ENCODE measurements at places on chromosomes 4 and X.

DNA sequence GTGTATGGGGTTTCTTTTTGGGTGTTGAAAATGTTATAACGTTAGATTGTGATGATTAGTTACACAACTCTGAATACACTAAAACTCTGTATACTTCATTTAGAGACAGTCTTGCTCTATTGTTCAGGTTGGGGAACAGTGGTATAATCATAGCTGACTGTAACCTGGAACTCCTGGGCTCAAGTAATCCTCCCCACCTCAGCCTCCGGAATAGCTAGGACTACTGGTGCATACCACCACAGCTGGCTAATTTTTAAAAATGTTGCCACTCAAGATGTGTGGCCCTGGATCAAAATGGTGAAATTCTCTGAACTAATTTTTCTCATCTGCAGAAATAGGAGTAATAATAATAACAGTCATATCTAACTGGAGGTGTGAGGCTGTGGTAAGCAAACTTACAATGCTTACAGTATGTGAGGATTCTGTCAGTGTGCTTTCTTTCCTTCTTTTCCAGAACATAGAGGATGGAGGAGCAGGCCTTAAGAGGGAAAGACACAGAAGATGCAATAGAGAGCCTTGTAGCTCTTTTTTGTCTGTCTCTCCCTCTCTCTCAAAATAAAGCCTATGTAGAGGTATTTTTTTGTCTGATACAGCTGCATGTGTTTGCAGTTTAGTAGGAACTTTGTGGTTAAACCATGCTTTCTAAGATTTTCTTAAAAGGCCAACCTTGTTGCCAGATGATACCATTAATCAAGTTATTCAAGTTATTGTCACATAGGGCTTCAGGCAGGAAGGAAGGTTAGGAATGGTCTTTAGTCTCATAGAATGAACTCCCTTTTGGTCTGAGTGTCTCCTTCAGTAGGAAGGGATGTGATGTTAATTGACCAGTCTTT lies 7.5 kb downstream of the ADD1 start:
- no peak for DNase-seq

DNA sequence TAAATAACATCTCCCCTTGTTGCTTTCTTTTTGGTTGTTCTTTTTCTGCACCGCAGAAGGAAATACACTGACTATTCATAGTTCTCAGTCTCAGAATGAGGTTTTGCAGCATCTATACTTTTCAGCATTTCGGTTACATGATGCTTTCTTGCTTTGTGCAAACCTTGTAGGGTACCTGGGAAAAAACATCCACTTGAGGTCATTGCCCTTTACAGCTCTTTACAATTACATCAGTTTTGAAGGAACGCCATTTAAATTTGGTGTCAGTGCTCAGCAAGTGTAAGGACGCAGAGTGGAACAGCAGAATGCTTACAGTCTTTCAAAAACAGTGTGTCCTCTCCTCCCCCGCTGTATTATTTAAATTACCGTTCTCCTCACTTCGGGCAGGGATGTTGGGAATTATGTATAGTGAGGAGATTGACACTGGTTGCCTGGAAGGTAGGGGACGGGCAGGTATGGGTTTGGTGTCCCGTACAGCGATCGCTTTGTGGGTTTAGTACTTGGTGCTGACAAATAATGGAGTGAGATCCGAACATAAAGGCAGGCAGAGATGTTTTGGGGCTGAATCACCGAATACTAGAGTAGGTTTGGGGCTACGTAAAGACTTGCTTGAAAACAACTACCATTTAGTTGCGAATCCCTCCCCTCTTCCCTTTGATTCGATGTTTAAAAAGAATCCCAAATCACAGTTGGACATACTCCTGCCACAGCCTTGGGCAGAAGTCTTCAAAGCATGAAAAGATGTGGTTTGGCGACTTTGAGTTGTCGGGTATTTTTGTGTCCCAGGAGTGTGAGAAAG lies 2.0 kb upstream of the NKX3-2 start:
- DNase-seq: no peak

DNA sequence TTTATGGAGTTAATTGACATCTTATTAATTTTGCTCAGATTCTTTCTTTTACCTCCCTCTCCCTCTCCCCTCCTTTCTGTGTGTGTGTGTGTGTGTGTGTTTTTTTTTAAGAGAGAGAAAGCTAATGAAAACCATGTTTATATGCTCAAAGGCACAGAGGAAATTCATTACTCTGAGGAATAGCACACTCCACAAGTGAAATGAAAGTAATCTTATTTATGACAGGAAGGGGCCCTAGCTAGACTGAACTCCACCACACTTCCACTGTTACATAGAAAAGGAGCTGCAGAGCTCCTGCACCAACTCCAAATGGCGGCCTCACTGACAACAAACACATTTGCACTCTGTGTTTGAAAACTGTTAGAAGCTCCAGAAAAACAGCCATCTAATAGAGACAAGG lies 150.6 kb downstream of the RASL11B start:
- no peak for DNase-seq

DNA sequence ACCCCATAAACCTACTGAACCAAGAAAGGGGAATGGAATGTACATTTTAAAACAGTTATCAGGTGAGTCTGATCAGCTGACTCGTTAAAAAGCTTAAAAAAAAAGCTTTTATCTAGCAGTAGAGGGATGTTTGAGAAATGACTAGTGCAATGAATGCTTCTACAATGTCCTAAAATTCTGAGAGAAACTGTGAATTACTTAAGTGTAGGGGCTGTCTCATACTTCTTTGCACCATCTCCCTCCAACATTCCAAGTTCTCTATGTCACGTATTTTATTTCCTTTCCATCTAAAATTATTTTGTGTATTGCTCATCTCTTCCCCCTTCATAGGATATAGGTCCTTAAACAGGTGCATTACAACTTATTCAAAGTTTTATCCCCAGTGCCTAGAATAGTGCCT lies 11.9 kb upstream of the AREG start:
- no peak for DNase-seq

DNA sequence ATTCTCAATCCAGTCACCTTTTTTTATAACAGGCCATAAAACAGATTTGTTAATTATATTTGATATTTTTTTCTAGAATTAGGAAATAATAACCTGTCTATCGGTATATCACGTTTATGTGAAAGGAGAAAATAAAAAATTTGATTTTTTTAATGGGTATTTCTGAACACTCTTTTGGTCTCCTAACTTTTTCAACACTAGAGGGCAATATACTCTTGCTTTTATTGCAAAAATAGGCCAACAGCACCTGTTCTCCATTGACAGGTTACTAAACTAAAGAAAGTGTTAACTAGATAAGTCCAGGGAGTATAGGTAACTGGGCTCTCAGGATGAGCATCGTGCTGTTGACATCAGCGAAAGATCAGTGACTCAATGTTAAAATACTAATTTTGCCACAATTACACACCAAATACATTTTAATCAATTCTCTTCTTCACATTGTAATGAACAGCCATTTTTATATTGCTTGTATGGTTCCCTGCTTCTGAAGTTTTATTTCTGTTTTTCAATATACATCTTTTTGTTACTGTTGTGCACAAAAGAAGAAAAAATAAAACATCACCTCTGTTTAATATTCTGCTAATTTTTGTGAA lies 22.8 kb downstream of the NDST4 start:
- no peak for DNase-seq

DNA sequence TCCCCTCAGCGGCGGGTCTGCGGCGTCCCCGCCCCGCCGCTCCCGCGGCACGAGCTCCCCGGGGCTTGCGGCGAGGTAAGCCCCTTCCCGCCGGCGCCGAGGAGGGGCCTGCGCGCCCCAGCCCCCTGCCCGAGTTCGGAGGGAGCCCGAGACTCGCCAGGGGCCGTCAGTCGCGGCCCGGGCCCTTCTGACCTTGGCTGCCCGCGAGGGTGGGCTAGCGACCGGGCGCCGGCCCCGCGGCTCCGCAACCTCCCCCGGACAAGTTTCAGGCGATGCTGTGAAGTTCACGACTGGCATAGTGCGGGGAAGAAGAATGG lies 554 bp downstream of the CDKL5 start:
- DNase-seq: no peak

DNA sequence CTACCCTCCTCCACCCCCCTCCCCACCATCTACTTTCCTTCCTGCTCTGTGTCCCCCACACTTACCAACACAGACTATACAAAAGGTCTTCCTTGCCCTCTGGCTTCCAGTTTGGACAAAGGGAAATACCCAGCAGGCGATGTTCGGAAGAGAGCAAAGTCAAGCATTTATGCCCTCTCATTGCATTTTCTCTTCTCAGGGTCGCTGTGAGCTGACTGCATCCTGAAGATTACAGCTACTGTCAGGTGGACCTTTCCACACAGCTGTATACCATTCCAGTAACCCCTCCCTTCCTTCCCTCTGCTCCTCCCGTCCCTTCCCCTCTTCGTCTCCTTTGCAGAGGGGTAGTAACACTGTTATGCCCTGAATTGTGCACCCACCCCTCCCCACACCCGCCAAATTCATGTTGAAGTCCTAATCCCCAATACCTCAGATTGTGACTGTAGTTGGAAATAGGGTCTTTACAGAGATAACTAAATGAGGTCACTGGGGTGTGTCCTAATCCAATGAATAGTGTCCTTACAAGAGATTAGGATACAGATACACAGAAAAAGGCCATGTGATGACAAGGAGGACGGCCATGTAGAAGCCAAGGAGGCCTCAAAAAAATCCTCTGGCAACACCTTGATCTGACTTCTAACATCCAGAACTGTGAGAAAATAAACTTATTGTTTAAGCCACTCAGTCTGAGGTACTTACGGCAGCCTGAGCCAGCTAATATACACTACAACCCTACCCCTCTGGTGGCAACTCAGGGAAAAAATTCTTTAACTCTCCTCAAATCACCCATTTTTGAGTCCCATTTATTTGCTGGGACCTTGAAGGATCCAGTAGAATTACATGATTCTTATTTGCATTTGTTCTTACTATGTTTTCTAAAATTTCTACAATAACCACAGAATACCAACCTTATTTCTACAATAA lies 11.7 kb downstream of the MORF4L2 start:
- no peak for DNase-seq

Data from stimulated activated CD4-positive, alpha-beta T cell treated with anti-CD3 and anti-CD28 coated beads, TNF-alpha, amount 100 ng/mL, for 1 hour (primary cell).